ENCODE measurements at places on chromosomes 2 and 18. TPM values are rescaled to one million over a fixed set of nuclear protein-coding genes. Genes with fewer than 3 reads are reported as not detected.

DOK1 gene
- 9.9 TPM for total RNA-seq

- no peak for DNase-seq
Measured at GRCh38 chr2:165889798-165890197, 63.8 kb downstream of the TTC21B start.

- DNase-seq = no peak
Measured at GRCh38 chr2:145927131-145927950, 1407.4 kb upstream of the ZEB2 start.

CXCR4 gene
- total RNA-seq = not detected

DNA sequence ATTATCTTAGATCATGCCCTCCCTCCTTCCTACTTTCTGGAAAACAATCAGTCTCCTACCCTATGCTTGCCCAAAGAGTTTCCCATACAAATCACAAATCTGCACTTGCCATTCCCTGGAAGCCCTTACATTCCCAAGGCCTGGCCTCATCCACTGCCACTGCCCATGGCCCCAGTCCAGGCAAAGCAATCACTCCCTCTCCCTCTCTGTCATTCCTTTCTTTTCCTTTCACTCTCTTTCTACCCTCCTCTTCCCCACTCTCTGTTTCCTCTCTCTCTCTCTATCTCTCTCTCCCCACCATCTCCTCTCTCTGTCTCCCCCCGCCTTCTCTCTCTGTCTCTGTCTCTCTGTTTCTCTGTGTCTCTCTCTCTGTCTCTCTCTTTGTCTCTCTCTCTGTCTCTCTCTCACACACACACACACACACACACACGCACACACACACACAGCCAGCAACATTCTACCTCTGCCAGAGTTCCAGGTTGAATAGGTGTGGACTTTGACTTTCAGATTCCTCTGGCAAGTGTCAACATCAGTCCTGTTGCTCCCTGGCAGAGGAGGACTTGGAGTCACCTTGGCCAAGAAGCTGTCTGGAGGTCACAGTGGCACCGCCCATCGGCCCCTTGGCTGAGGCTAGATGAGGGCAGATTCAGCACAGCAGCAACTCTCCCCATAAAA is 43.7 kb upstream of the NAT8 start:
- no peak for DNase-seq

DNA sequence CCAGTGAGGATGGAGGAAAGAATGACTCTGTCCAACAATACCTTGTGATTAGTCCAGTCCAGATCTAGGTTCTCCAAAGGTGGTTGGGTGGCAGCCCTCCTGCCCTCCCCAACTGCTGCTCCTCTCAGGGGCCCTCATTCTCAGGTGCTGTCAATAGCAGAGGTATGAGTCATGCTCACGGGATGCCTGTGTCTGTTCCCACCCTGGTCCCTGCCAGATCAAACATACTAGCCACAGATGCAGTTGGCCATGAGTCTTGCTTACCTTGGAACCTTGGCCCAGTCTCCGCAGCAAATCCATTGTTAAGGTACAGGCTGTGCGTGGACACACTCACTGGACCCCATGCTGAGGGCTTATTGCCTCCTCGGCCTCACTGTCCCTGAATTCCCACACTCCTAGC is 24.9 kb upstream of the RPIA start:
- DNase-seq = no peak

- no peak for DNase-seq
Measured at GRCh38 chr2:233926806-233927205, 9.6 kb downstream of the TRPM8 start.

GRCh38 chr2:44671916-44672315 is 269.6 kb upstream of the SIX3 start:
- DNase-seq = no peak

DNA sequence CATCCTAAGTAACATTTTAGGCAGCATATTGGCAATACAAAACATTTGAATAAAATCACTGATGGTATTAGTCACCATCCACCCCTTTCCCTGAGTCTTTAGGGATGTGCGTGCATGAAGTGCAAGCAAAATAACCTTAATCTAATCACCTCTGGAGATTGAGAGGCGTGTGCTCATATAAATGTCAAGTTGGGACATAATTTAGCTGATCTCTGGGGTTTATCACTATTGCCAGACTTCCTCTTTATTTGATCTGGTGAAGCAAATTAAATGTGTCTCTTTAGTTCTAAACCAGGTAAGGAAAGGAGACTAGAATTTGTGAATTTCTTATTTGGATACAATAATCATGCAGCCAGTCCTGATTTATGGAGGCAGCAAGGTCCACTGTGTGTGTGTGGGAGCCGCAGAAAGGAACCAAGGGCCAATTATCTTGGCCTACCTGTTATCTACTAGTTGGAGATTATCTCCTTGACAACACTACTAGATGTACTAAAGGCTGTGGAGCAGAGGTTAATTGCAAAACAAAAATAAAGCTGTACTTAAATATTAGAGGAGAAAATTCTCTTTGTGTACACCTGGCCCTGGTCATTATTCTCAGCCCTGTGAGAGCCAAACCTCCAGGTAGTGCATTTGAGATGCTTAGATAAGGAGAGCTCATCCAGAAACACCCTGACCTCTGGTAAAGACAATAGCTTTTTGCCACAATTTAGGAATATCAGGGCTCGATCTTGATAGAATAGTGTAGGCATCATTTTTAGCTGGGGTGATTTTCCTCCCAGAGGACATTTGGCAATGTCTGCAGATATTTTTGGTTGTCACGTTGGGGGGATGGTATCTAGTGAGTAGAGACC is 78.2 kb downstream of the HRH4 start:
- DNase-seq = no peak

DNA sequence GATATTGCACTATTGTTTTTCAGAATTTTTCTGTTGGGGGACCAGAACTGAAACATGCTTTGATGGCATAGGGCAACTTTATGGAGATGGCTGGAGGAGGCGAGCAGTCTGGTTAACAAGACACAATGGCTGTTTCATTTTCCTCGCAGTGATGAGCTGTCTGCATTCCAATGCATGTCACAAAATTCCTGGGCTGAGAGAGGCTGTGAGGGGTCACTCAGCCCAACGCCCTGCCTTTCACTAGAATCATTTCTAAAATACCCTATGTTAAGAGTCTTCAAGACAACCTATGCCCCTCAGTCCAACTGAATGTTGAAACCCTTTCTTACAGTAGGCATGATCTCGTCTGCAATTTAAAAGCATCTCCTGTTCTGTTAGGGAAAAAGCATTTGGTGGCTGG is 1090.0 kb downstream of the BCL11A start:
- no peak for DNase-seq

- no peak for DNase-seq
Measured at GRCh38 chr2:233853353-233853752, 982 bp downstream of the HJURP start.

GRCh38 chr2:196968516-196968915 is 42.0 kb upstream of the PGAP1 start:
- DNase-seq = no peak

DNA sequence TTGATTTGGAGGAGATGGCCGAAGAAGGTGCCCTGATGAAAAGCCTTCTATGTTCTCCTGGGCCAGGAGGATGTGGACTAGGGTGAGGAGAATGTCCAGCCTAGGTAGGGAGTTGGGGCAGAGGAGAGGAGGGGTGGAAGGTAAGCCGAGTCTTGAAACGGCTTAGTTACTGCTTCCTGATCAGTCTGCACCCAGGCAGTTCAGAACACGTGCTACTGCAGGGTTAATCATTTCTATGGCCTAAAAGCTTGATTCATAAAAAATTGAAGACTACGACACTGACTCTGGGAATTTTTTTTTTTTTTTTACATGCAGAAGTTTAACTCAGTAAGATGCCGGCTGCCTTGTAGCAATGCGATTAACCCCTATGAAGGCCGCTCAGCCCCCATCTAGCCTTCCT is 125.3 kb downstream of the TMEM163 start:
- DNase-seq = no peak

GRCh38 chr18:58045242-58046092 is 1.4 kb downstream of the NEDD4L start:
- DNase-seq = peak; percentile 10

DNA sequence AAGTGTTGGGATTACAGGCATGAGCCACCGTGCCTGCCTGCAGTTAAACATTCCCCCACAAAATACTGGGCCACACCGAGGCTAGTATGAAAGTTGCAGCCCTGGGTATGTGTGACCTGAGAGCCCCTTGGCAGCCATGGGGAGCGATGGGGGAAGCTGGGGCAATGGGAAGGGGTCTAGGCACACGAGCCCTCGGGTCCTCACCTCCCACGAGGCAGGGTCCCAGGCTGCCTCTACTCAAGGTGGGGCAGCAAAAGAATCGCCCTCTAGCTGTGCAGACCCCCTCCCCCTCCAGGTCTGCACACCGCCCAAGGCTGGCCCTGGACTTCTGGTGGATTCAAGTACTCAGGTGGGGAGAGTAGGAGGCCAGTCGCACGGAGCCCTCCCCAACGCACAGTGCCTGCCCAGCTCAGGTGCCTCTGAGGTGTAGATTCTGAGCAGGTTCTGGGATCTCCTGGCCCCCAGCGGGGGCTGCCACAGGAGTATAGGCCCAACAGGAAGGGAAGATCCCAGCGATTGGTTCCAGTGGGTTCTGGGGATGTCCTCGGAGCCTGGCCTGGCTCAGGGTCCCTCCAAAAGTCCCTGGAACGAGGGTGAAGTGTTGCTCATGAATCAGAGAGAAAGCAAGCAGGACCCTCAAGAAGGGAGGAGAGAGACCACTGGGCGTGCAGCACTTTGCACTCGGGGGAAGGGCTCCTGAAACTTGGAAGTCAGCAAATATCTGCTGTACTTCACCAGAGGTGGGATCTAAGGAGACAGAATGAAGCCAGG is 2.6 kb downstream of the GPR35 start:
- no peak for DNase-seq

UGT1A8 gene
- not detected for total RNA-seq

DNA sequence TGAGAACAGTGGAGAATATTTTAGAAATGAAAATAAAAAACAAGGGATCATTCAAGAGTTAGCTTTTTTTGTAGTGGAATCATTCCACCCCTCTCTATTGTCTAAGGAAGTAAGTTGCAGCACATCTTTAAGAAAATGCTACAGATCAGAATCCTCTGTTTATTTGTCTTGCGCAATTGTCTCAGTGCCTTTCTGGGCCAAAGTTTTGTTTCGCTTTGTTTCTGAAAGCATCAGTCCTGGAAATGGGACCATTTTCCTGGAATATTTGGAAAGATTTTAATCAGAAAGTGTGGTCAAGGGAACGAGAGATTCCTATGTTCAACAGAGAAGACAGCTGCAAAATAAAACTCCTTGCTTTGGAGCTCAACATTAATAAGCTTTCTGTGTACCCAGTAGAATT is 74.0 kb downstream of the NRXN1 start:
- DNase-seq = no peak

INPP1 gene
- total RNA-seq = 14.2 TPM

EFHD1 gene
- 2.3 TPM for total RNA-seq

MROH2A gene
- not detected for total RNA-seq

LYG2 gene
- total RNA-seq = not detected

SPATA3 gene
- not detected for total RNA-seq

ANKRD30B gene
- total RNA-seq = 1.9 TPM

GCC2 gene
- 21.3 TPM for total RNA-seq

SALL3 gene
- not detected for total RNA-seq

PAIP2B gene
- total RNA-seq = under 0.01 TPM

DNA sequence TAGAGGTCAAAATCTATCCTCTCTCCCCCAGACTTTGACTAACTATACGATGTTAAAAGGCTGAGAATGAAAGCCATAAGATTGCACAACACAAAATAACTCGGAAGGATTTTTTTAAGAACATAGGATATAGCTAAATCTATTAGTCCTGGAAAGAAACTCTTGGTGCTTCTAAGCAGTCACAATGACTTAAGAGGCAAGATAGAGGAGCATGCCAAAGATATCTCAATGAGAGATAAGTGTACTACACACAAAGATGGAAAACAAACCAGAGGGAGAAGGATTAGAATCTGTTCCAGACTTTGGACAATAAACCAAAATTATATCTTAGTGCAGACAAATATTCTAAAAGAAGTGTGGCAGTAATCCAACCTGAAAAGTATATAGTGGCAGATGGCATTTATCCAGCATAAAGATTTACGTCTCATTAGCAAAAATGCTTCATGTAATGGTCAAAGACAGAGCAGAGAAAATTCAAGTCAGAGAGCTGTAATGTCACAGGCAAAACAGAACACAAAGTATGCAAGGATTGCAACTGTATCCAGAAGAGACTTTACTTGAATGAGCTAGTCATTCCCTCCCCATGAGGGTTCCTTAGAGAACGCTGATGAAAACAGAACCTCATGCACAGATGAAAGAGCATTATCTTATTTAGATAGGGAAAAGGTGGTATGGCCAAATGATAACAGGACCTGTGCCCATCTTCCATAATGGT is 28.8 kb upstream of the EVA1A start:
- DNase-seq = peak; percentile 44

CPS1 gene
- total RNA-seq = 21.6 TPM

DNA sequence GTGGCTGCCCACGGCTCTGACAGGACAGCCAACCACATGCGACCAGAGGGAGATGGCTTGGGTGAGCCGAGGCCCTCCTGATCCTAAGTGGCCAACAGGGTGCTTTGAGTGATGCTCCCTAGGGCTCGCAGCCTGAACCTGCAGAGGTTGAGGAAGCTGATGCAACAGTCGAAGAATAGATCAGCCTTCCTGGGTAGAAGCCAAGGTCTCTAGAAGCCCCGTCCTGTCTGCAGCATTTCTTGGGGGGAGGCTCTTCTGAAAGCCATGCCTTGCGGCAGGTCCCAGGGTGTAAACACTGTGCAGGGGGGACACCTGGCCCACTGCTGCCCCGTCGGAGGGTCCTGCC is 136.4 kb downstream of the HDAC4 start:
- peak; percentile 79 for DNase-seq

SH3YL1 gene
- 35.4 TPM for total RNA-seq

ITGB6 gene
- not detected for total RNA-seq

ZNF521 gene
- 11.3 TPM for total RNA-seq

EN1 gene
- total RNA-seq = under 0.01 TPM

DNA sequence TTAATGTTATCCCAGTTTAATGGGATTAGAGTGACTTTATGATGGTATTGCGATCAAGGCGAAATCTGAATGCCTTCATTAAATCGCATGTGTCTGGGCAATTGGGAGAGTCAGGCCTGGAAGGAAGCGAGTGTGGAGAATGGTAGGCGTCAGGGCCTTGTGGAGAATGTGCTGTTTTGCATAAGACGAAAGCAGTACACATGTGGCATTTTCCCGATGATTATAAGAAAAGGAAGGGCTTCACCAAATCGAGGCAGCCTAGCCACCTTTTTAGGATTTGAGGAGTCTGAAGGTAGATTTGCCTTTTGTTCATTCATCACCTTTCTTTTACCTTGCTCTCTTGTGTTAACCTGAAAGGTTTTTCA is 1.0 kb downstream of the ZNF532 start:
- peak; percentile 45 for DNase-seq

GRCh38 chr2:111678161-111678560 is 205.8 kb downstream of the ANAPC1 start:
- DNase-seq = no peak

GRCh38 chr2:7060631-7061449 is 143.6 kb downstream of the RNF144A start:
- no peak for DNase-seq

- DNase-seq = peak; percentile 37
Measured at GRCh38 chr18:54720620-54721019, 107.7 kb upstream of the RAB27B start.

SLC38A11 gene
- total RNA-seq = not detected

Data from fibroblast of villous mesenchyme (primary cell).